ENCODE measurements at places on chromosomes 7 and 10.

DNA sequence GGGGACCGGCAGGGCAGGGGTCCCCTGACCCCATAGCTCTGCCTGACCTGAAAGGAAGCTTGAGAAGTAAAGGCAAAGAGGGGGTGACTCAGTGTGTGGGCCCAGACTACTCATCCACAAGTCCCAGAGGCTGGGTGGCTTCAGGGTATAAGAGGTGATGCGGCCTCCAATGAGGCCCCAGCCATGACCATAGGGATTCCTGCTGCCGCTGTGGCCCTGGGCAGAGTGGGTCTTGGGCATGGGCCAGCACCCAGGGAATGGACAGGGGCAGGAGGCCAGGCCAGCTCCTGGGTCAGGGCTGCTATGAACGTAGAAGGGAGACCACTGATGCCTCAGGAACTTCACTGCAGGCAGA, 64.4 kb upstream of the EBF3 start:
- DNase-seq = no peak

DNA sequence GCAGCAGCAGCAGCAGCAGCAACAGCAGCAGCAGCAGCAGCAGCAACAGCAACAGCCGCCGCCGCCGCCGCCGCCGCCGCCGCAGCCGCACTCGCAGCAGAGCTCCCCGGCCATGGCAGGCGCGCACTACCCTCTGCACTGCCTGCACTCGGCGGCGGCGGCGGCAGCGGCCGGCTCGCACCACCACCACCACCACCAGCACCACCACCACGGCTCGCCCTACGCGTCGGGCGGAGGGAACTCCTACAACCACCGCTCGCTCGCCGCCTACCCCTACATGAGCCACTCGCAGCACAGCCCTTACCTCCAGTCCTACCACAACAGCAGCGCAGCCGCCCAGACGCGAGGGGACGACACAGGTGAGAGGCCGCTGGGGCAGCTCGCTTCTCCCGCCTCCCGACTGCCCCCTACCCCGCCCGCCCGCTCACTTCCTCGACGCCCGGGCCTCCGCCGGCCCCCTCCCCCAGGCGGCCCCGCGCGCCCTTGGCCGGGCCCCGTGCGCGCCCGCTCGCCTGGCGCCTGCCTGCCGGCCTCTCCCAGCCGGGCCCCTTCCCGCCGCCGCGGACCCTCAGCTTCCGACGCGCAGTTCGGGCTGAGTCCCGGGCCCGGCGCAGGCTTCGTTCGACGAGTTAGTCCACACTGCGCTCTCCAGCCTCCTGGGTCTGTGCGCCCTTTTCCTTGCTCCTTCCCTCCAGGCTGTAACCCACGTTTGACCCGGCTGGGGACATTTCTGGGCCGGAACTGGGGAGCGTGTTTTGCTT, 882 bp downstream of the DLX6 start:
- DNase-seq = no peak

DNA sequence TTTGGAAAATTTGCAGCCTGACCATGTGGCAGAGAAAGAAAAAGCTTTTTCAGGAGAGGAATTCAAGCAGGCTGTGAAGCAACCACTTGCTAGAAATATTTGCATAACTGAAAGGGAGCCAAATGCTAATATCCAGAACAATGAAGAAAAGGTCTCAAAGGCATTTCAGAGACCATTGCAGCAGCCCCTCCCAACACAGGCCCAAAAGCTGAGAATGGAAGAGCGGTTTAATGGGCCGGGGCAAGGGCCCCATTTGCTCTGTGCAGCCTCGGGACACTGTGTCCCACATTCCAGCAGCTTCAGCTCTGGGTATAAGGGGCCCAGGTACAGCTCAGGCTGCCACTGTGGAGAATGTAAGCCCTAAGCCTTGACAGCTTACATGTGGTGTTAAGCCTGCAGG, 918.1 kb upstream of the POT1 start:
- no peak for DNase-seq

- no peak for DNase-seq
These were observed 43.4 kb downstream of the SORBS1 start for GRCh38 chr10:95517536-95518454.

- DNase-seq = no peak
These were observed 12.9 kb upstream of the DENND2A start for GRCh38 chr7:140653319-140654108.

Data from NCI-H1048 (cell line).